ENCODE measurements at places on chromosomes 16 and 17.

GRCh38 chr17:65696739-65697394 is 135.4 kb upstream of the AXIN2 start:
- DNase-seq, result no peak

DNA sequence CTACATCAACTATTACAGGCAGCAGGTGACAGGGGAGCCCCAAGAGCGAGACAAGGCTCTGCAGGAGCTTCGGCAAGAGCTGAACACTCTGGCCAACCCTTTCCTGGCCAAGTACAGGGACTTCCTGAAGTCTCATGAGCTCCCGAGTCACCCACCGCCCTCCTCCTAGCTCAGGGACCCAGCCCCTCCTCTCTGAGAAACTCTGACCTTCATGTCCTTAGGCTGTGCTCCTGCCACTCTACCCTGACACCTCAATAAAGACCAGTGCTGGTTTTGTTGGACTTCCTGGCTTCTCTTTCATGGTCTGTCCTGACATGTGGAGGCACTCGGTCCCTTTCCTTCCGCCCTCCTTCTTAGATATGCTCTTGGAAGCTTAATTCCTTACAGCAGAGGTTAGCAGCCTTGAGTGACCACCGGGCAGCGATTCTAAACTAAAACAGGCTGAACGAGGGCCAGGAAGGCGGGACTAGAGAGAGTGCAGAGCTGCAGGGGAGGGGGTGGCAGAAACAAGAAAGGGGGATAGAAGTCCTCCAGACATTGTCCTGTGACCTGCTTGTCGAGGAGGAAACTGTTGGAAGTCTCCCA is 915 bp downstream of the AHSP start:
- peak; percentile 19 for DNase-seq

DNA sequence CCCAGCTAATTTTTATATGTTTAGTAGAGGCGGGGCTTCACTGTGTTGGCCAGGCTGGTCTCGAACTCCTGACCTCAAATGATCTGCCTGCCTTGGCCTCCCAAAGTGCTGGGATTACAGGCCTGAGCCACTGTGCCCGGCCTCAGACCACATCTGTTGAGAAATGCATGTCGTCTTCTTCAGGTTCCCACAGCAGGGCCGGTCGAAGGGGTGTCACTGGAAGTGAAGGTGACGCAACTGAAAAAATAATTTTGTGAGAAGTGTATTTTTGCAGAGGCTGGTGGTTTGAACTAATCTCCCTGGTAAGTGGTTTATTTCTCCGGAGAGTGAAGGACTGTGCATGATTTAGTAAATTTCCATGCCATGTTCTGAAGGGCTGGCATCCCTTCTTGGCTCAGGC is 33.4 kb upstream of the IL34 start:
- no peak for DNase-seq

DNA sequence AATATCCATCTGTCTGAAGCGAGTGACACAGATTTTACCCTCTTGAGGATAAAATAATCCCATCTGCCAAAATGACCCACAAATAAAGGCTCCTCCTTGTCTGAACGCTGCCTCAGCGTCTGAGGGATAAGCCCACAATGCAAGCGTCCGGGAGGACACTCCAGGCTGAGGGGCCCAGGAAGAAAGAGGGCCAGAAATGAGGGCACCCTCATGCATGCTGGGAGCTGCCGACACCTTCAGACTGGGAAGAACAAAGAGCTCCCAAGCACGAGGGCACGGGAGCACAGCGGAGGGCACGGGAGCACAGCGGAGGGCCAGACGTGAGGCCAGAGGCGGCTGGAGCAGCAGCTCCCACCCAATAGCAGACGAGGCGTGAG is 126.9 kb downstream of the ZNF778 start:
- DNase-seq, result no peak

GRCh38 chr17:49848019-49848473 is at the start of gene TAC4:
TAC4 (minus strand) TSS chr17:49848069; CDS start chr17:49848017, 52 bp downstream.
- no peak for DNase-seq

GRCh38 chr17:56929362-56929969 is 15.6 kb upstream of the TRIM25 start:
- DNase-seq, result no peak
